ENCODE measurements at places on chromosomes 16 and 17.

- H3K4me1 ChIP-seq: peaks cover 24% of the 10 kb centered on the region
- peaks cover 45% of the 10 kb centered on the region for H3K36me3 ChIP-seq
- no peak overlapping the region for H3K4me3 ChIP-seq
- no peak for DNase-seq
- no peaks in the 10 kb centered on the region for H3K27me3 ChIP-seq
- H3K27ac ChIP-seq: no peak overlapping the region
Measured at GRCh38 chr16:89785523-89786155, 30.8 kb downstream of the FANCA start.

DNA sequence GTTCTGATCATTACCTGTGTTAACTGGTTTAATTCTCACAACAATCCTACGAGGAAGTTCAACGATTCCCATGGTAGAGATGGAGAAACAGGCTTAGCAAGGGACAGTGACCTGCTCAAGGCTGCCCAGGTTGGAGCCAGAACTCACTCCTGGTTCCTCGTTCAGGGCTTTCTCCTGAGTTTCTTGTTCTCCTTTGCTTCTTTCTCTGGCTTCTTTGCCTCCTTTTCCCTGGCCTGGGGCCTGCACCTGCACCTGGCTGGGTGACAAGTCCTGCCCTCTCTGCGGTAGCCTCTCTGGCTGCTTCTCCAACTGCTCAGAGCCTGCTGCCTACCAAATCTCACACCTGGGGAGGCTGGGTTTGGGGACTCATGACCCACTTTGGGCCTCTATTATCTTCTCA is 2.8 kb downstream of the CCL22 start:
- DNase-seq: no peak
- no peak overlapping the region for H3K27ac ChIP-seq
- H3K27me3 ChIP-seq: peaks cover 16% of the 10 kb centered on the region
- H3K36me3 ChIP-seq: peaks cover 8% of the 10 kb centered on the region

DNA sequence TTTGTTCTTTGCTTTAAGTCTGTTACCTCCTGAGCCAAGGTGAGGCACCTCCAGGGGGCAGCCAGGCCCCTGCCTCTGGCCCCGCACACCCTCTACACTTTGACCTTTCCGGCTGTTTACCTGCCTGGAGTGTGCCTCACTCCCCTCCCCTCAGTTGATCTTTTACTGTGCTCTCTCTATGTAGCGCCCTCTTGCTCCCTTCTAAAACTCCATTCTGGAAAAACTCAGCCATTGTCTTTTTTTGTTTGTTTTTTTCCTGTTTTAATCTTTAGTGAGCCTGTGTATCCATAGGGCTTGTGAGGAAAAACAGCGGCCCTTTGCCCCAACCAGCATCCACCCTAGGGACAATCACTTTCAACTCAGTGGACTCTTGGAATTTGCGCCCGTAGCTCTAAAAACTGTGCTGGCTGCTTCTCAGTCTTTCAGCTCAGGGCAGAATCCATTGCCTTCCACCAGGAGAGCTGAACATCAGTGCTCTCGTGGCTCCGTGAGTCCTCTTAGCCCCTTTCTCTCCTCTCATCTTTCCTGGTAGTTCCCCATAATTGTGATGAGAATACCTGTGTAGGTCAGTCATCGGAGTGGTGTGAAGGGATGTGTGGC is 4.3 kb downstream of the AMDHD2 start:
- H3K4me1 ChIP-seq: peaks cover 15% of the 10 kb centered on the region
- no peak overlapping the region for H3K4me3 ChIP-seq
- no peaks in the 10 kb centered on the region for H3K27me3 ChIP-seq

- no peak overlapping the region for H3K4me3 ChIP-seq
- no peaks in the 10 kb centered on the region for H3K27me3 ChIP-seq
- H3K27ac ChIP-seq: peak overlapping the region; percentile 39
- peaks cover 35% of the 10 kb centered on the region for H3K4me1 ChIP-seq
- H3K36me3 ChIP-seq: peaks cover 13% of the 10 kb centered on the region
Measured at GRCh38 chr17:81287741-81288430, 7.2 kb downstream of the SLC38A10 start.

GRCh38 chr17:44807817-44808155 is 22.3 kb downstream of the GJC1 start:
- H3K4me3 ChIP-seq: no peak overlapping the region
- peaks cover 11% of the 10 kb centered on the region for H3K36me3 ChIP-seq
- H3K27me3 ChIP-seq: peaks cover 6% of the 10 kb centered on the region
- no peak overlapping the region for H3K27ac ChIP-seq

- no peaks in the 10 kb centered on the region for H3K36me3 ChIP-seq
- H3K4me3 ChIP-seq: no peak overlapping the region
- no peaks in the 10 kb centered on the region for H3K4me1 ChIP-seq
- H3K27ac ChIP-seq: no peak overlapping the region
Measured at GRCh38 chr17:46827274-46827673, 8.8 kb upstream of the WNT3 start.
